ENCODE measurements at places on chromosomes 11 and 22.

GRCh38 chr11:129035244-129035643, 92.6 kb upstream of the TP53AIP1 start:
- DNase-seq = peak; percentile 46

- DNase-seq = no peak
Observed at GRCh38 chr11:47107744-47108143, 68.9 kb downstream of the ARFGAP2 start.

GRCh38 chr11:67351275-67352005, 1.9 kb downstream of the POLD4 start:
- DNase-seq = peak; percentile 86

- peak; percentile 51 for DNase-seq
Observed at GRCh38 chr22:40679964-40680818, 907 bp downstream of the MCHR1 start.

GRCh38 chr11:6006395-6006794, 351 bp downstream of the OR56A4 start:
- DNase-seq = no peak

- no peak for DNase-seq
Observed at GRCh38 chr11:75536786-75537641, 11.3 kb upstream of the GDPD5 start.

DNA sequence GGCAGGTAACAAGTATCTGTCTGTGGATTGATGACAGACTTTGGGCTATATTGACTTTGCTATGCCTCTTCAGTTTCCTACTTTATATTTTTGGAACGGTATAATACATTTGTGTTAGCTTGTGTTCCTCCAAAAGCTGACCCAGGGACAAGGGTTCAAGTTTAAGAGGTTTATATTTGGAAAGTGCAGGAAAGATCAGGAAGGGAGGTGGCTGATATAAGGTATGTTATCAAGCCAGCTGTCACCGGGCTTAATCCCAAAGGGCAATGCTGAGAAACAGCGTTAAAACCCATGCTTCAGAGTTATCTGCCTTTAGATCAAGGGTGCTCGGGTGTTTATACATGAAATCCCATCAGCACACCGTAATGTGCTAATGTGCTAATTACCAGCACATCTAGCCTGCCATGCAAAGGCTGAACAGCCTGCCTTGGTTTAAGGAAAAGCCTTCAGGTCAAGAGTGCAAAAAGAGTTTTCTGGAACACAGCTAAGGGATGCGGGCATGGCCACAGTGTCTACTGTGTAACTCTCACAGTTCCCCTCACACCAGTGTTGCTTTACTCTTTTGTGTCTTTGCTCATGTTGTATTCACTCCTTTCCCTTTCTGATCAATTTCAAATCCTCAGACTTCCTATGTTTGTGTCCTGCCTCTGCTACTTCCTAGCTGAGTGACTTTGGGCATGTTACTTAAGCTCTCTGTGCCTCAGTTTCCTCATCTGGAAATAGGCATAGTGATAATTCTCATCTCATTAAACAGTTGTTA, 77.5 kb downstream of the BDNF start:
- DNase-seq = no peak

- no peak for DNase-seq
Observed at GRCh38 chr11:64870893-64871466, 7.4 kb downstream of the EHD1 start.

- no peak for DNase-seq
Observed at GRCh38 chr11:7252683-7253213, 1.0 kb downstream of the SYT9 start.

- DNase-seq = peak; percentile 99
Observed at GRCh38 chr11:17730608-17731462, 3.7 kb upstream of the KCNC1 start.

GRCh38 chr11:60863550-60864521, 3.5 kb upstream of the ZP1 start:
- DNase-seq = no peak

GRCh38 chr11:2122222-2122906, 16.8 kb downstream of the IGF2 start:
- no peak for DNase-seq

GRCh38 chr11:33531743-33532181, 168.9 kb downstream of the C11orf91 start:
- no peak for DNase-seq

- DNase-seq = no peak
Observed at GRCh38 chr22:40838486-40838885, 18.0 kb downstream of the ST13 start.

DNA sequence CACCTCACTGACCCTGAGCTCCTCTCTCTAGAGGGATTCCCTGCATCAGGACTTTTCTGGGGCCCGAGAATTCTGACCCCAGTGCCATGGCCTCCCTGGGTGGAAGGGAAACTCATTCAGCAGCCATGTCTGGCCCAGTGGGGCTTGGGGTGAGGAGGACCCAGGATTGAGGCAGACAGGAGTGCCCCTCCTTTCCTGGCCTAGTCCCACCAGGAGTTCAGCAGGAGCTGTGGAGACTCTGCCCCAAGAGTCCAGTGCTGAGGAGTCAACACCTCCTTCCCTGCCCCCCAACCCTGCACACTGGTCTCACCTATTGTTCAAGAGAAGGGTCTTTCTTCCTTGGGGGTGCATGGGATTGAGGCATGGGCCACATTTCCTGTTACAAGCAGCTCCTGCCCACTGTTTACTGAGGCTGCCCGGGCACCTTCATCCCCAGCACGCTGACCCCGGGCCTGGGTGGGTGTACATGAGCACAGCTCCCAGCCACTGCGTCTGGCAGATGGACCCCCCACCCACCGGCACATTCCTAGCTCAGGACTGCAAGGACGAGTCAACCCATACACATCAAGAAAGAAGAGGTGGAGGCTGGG, 33.9 kb downstream of the ALX4 start:
- no peak for DNase-seq

GRCh38 chr11:72293910-72294615, 50.1 kb upstream of the PHOX2A start:
- DNase-seq = no peak

- DNase-seq = no peak
Observed at GRCh38 chr11:63937713-63938478, 906 bp upstream of the NAA40 start.

GRCh38 chr11:88553204-88553603, 215.7 kb upstream of the CTSC start:
- no peak for DNase-seq

GRCh38 chr11:34416766-34417165, 22.0 kb upstream of the CAT start:
- no peak for DNase-seq
